ENCODE measurements at places on chromosomes 7 and 10. TPM values are rescaled to one million over a fixed set of nuclear protein-coding genes. Genes with fewer than 3 reads are reported as not detected.

The SLC26A3 gene
- not detected for total RNA-seq

The NRG3 gene
- not detected for total RNA-seq

The PLXNA4 gene
- 0.11 TPM for total RNA-seq

The WDFY4 gene
- total RNA-seq, result not detected

The OPN4 gene
- total RNA-seq, result not detected

The TES gene
- total RNA-seq, result 121 TPM

The GSTO2 gene
- total RNA-seq, result 0.26 TPM
